NCI-H1417 (cell line): ENCODE measurements at places on chromosomes 13 and 19.
A peak's percentile ranks its signal among the peaks of the same experiment; 100 is the strongest.

DNA sequence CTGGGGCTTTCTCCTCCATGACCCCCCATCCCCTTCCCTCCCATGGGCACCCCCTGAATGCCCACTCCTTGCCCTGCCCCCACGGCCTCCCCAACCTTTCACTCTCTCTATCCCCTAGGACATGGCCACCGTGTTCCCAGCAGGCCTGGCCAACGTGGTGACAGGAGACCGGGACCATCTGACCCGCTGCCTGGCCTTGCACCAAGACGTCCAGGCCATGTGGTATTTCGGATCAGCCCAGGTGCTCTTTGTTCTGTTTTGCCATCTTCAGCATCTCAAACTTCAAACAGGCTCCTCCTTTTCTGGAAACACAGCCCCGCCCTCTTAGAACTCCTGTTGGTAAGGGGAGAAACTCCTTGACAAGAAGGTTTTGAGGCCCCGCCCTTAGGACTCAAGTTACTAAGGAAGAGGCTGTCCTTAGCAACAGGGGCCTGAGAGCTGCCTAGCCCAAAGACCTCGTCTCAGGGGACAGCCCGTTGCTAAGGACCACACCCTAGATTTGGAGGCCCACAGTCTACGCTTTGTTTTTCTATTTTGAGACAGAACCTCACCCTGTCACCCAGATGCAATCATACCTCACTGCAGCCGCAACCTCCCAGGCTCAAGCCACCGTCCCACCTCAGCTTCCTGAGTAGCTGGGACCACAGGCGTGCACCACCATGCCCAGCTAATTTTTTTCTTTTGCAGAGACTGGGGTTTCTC lies 5.1 kb upstream of the FLT3LG start:
- no peak for DNase-seq

DNA sequence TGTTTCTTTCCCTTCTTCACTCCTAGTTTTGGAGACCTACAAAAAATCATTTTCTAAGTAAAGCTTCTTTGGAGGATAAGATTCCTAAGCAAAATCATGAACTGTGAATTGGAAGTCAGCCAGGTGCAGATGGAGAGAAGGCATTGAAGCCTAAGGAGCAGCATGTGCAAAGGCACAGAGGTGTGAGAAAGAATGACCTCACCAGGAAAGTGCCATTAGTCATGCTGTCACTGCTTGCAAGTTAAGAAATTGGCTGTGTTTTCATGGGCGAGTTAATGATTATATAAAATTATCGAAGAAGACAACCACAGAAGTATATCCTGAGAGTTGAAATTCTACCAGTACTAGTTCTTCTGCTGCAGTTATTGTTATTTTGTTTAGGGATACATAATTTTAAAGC lies 80.3 kb upstream of the KLHL1 start:
- DNase-seq: no peak

GRCh38 chr13:40240293-40240692 lies 426.1 kb downstream of the FOXO1 start:
- DNase-seq: no peak

DNA sequence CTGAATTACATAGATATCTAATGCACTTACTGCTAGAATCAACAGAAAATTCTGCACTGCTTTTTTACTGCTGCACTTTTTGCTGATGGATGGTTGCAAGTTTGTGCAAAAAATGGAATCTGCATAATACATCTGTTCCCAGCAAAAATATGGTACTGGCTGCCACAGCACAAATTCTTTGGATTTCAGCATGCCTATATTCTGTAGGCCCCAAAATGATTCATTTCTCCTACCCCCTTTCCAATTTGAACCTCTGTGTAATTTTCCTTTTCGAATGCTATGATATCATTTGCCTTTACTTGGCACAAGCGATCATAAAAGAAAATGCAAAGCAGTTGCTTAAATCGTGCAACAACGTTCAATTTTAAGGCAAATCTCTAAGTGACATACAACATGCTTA lies 524.2 kb upstream of the NBEA start:
- DNase-seq: no peak

DNA sequence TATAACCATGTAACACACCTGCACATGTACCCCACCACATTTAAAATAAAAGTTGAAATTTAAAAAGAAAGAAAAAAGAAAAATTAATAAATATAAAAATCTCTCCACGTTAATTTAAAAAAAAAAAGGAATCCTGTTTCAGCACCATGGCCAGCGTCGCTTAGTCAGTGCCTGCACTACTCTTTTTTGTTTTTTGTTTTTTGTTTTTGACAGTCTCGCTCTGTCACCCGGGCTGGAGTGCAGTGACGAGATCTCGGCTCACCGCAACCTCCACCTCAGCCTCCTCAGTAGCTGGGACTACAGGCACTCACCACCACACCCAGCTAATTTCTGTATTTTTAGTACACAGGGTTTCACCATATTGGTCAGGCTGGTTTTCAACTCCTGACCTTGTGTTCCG lies 835.9 kb downstream of the UQCRFS1 start:
- DNase-seq: no peak

DNA sequence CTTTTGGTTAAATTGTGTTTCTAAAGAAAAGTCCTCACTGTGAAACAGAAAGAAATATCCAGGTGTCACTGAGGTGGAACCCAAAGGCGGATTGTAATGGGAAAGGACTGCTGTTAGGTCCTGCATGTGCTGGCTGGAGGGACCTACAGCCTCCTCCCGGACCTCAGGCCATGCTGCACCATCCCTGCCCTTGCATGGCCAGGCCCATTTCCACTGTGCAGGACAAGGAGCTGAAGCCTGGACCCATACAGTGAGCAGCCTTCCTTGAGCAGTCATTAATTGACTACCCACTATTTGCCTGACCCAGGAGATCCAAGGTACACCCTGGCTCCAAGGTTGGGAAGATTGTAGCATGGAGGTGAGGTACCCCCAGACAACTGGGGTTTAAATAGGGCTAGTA lies 17.6 kb downstream of the VSTM2B start:
- no peak for DNase-seq

- peak; percentile 30 for DNase-seq
Observed at GRCh38 chr19:54390942-54391577, 24.2 kb upstream of the TTYH1 start.

GRCh38 chr19:41843371-41843770 lies 1.1 kb downstream of the LYPD4 start:
- DNase-seq: no peak

GRCh38 chr19:55642153-55643002 lies 1.1 kb upstream of the ZNF581 start:
- peak; percentile 45 for DNase-seq

- DNase-seq: no peak
Observed at GRCh38 chr19:5478925-5479588, 23.8 kb downstream of the ZNRF4 start.

DNA sequence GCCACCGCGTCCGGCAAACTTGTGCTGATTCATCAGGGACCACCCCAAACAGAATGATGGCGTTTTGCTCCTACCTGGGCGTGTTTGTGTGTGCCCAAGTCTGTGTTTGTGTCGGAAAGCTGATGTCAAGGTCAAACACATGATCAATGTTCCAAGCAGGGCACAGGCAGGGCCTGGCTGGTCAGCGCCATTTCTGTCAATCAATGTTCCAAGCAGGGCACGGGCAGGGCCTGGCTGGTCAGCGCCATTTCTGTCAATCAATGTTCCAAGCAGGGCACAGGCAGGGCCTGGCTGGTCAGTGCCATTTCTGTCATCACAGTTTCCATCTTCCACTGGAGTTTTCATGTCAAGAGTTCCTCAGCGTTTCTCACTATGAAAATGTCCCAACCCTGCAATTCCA lies 14.9 kb upstream of the GRTP1 start:
- DNase-seq: no peak

- DNase-seq: no peak
Observed at GRCh38 chr13:41244556-41244955, 18.8 kb downstream of the MTRF1 start.

DNA sequence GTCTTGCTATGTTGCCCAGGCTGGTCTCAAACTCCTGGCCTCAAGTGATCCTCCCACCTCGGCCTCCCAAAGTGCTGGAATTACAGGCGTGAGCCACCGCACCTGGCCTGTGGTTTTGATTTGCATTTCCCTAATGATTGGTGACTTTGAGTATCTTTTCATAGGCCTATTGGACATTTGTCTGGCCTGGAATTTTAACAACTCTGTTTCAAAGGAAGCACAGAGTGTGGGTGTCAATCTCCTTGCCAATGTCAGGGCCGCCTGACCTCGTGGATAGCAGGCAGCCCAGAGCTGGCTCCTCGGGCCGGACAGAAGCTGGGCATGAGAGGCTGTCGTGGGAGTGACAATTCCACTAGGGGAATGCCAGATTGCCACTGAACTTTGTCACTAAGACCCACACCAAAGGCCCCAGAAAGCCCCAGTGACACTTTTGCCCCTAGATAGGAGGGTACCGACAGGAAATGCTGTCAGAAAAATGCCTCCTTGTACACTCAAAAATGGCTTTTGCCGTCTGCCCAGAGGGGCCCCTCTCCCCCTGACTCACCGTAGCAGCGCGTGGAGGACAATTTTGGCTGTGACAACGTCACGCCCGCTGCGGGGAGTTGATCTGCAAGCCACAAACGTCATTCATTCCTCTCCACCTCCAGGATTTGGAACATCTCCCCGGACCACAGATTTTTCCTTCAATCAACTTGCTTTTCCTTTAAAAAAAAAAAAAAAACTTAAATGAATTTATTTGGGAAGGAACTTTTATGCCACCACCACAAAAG lies 11.7 kb upstream of the ADGRE5 start:
- DNase-seq: no peak

DNA sequence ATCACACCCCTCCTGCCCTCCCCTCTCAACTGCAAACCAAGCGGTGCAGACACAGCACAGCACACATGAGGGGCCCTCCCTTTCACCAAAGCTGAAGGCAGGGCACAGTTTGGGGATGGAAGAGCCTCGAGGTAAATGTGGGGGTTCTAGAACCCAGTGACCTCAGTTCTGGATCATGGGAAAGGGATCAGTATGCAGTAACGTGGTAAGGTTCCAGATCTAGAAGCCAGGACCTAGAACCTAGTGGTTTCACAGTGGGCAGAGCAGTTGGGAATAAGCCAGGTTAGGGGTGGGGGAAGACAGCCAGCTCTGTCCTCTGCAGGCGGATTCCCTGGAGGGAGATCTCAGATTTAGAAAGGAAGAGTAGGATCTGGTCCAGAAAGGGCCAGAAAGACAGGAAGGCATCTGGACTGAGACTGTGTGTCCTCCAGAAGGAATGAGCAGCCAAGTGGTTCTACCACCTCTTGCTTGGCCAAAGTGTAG lies 3.1 kb downstream of the FTL start:
- DNase-seq: no peak

GRCh38 chr13:89066868-89067466 lies 1395.8 kb downstream of the SLITRK5 start:
- peak; percentile 83 for DNase-seq

DNA sequence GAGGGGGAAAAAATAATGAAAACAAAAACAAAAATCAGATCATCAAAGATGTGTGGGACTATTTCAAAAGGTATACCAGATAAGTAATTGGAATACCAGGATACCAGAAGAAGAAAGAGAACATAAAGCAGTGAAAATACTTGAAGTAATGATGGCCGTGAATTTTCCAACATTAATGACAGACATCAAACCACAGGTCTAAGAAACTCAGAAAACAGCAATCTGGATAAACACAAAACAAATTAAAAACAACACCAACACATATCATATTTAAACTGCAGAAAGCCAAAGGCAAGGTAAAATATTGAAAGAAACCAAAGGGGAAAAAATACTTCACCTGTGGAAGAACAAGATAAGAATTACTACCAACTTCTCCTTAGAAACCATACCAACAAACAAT lies 24.2 kb upstream of the UFM1 start:
- DNase-seq: no peak

DNA sequence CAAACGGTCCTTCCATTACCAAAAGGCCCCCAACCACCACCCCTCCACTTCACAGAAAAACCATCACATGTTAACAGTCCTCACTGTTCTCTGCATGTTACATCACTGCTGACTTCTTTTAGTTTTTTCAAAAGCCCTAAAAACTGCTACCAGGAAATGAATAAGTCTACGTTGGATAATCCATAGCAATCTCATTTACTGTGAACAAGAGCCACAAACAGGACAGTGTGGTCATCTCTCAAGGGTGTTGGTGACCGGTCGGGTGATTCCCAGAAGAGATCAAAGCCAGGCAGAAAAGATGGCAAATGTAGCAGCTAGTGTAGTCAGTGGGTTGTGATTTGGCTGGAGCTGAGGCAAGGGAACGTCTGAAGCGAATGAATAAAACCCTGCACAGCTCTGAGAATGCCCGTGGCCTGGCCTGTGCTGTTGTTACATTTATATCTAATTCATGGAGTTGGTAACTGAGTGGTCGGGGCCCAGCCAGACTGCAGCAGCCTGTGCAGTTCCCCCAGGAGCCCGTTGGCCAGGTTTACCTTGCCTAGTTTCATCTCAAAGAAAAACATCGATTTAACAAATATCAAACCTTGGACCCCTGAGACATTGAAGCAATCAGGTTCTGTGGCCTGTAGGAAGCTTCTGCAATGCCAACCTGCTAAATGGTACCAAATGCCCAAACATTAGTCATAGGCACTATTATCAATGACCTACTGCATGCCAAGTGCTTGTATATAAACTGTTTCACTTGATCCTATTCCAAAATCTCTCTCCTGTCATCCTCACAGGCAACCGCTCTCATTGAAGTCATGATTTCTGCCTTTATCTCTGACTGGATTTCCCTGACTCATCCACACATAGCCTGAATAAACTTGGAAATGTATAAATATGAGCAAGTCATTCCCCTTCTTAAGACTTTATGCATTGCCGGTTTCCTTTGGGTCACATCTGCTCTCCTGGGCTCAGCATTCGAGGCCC lies 153.8 kb upstream of the SERP2 start:
- no peak for DNase-seq

DNA sequence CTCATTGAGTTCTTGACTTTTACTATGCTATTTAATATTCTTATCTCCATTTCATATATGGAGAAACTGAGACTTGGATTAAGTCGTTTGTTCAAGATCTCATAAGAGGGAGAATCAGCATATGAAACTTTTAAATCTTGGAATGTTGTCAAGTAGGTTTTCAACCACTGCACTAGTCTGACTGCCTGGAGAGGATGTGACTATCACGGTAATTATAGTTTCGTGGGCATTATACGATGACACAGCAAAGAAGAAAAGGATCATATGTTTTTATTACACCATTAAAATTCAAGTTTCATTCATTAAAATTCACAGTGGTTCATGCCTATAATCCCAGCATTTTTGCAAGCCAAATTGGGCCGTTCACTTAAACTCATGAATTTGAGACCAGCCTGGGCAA lies 555.2 kb downstream of the SLITRK1 start:
- no peak for DNase-seq

DNA sequence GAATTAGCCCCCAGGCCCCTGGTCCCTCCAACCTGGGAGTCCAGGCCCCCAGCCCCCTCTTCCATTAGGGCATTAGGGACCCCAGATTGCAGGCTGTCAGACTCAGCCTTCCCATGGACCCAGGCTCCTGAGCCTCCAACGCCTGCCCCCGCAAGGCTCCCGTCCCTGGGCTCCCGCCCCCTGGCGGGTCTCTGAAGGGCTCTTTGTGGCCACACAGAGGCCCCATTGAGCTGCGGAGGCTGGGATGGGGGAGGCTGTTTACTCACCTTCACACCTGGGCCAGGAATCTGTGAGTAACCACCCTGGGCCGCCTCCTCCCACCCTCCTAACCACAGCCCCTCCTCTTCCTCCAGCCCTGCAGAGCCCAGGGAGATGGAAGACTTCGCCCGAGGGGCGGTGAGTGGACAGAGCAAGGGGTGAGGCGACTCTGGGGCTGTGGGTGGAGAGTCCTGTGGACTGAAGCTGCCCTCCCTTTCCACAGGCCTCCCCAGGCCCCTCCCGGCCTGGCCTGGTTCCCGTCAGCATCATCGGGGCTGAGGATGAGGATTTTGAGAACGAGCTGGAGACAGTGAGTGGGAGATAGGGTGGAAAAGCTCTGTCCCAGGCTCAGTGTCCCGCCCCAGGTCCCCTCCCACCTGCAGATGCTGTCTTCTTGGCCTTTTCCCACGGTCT lies 4.9 kb downstream of the ARHGEF1 start:
- peak; percentile 90 for DNase-seq
